ENCODE measurements at places on chromosomes 7 and 10.

GRCh38 chr10:129466703-129467358 is at the start of gene MGMT:
TSS of gene MGMT (plus strand) at chr10:129467241.
- DNase-seq = peak; percentile 22

DNA sequence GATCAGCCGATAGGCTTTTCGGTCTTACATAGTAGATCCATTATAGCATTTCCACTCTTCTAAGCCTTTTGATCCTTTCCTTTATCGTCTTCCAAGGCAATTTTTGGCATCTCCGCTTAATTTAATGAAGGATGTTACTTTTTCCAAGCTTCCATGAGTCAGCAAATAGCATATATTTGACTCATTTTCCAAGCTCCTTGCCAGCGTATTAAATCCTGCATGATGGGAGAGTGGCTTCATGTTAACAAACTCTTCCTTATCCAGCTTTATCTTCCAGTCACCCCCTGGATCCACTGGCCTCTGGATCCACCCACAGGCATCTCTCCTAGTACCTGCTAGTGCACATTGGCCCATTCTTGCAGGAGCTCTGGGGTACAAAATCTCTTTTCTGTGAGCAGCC is 13.0 kb downstream of the OR9A2 start:
- peak; percentile 51 for DNase-seq

DNA sequence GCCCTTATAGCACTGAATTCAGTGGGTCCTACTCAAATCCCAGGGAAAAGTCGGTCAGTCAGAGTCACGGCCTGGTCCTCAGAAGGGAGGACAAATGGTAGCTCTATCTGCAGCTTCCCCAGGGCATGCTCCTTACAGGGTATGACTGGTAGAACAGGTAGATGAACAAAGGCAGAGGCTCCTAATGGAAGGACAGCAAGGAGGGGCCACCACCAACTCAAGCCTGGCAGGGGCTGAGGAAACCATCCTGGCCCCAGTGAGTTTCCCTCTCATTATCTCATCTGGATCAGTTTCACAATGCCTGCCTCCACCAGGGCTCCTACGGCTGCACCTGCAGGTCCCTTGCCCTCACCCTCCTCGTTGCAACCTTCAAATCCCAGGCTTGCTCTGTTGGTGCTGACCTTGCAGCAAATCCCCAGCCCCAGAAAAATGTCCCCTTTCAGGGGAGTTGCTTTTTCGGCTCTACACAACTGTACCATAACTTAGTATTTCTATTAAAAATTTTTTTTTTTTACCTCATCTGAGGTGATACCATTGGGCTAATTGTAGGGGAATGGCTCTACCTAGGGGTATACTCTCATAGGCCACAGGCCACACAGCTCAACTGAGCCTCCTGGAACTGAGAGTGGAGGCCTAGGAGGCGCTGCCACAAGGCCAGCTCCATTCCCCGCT is 2.4 kb upstream of the MYO1G start:
- no peak for DNase-seq

- DNase-seq = no peak
These were observed 46.8 kb downstream of the KCNH2 start for GRCh38 chr7:150931199-150931869.

- DNase-seq = no peak
These were observed 5.9 kb downstream of the AGR3 start for GRCh38 chr7:16875861-16876260.

GRCh38 chr7:105982388-105982787 is 19.3 kb downstream of the CDHR3 start:
- no peak for DNase-seq

GRCh38 chr7:55438085-55438756 is 73.1 kb downstream of the LANCL2 start:
- DNase-seq = no peak

DNA sequence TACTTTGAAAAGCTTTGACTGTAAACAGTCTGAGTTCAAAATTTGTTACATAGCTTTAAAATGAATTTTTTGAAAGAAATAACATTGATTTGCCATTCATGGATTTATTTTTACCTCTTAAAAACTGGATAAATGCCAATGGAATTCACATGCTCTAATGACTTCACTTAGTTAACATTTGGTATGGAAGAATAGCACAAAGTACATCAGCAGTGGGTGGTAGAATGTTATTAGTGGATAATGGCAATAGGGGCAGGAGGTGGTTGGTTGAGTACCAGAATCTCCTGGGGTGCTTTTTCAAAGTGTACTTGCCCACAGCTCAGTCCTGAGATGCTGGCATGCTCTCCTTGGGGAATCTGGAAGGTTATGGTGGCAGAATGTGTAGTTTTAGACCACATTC is 4.7 kb downstream of the PPP1R9A start:
- no peak for DNase-seq

- no peak for DNase-seq
These were observed 150.8 kb downstream of the DGKI start for GRCh38 chr7:137695942-137696341.

DNA sequence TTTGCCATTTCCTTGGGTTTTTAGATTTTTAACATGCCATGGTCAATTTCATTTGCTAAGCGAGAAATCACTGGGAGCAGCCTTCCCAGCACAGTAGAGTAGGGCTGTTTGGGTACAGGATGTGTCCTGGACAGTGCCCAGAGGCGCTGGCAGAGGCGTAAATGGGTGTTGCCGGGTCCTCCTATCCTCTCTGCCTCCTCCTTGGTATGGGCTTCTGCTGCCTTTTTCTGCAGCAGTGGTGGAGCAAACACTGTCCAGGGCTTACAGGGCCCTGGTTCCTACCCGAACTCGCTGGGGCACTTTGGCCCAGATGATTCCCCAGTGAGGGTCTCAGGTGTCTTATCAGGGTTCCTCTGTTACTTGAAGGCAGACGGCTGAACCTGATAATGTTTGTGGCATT is 298.3 kb downstream of the RPS24 start:
- DNase-seq = no peak

DNA sequence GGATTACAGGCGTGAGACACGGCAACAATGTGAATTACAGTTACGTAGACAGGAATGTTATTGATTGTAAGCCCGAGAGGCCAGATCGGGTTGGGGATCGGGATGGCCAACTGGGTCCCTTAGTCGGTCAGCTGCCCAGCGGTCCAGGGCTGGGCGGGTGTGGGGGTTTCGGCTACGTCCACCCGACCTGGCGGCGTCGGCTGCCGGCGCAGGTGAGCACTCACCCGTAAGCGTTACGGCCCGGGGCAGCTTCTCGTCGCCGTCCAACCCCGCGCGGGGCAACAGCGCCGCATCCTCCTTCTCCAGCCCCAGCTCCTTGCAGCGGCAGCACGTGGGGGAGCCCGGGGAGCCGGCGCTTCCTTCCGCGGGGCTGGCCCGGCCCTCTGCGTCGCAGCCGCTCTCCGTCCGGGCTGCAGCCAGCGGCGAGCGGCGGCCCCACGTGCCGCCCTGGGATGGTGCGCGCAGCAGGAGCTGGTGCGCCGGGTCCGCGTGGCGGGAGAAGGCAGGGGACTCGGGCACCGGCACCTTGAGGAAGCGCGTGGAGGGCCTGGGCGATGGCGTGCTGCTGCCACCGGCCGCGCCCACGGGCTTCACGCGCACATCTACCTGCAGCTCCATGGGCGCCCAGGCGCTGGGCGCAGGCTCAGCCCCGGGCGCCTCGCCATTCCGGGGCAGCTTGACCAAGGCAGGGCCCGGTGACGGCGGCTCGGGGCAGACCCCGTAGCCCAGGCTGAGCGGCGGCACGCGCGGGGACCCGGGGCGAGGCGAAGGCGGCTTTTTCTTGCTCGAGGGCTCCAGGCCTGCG is 609 bp downstream of the KLRG2 start:
- DNase-seq = no peak

DNA sequence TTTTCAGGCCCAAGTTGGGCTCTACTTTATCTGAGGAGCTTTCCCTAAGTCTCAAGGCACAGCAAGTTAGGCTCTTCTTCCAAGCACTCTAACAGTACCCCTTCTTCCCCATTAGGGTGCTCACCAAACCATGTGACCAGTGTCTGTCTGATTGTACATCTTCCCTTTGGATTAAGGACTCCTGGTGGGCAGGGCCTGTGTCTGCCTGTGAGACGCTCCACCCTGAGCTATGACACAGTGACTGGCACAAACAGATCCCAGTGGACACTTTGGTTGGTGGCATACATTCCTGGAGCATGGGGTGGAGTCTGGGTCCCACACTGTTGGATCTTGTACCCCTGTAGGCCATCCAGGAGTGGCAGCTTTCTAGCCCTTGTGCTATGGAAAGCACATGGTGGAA is 23.8 kb downstream of the PLPP4 start:
- no peak for DNase-seq

- DNase-seq = no peak
These were observed 38.1 kb upstream of the DDC start for GRCh38 chr7:50603287-50603686.

GRCh38 chr7:120091807-120092206 is 181.2 kb upstream of the KCND2 start:
- no peak for DNase-seq

DNA sequence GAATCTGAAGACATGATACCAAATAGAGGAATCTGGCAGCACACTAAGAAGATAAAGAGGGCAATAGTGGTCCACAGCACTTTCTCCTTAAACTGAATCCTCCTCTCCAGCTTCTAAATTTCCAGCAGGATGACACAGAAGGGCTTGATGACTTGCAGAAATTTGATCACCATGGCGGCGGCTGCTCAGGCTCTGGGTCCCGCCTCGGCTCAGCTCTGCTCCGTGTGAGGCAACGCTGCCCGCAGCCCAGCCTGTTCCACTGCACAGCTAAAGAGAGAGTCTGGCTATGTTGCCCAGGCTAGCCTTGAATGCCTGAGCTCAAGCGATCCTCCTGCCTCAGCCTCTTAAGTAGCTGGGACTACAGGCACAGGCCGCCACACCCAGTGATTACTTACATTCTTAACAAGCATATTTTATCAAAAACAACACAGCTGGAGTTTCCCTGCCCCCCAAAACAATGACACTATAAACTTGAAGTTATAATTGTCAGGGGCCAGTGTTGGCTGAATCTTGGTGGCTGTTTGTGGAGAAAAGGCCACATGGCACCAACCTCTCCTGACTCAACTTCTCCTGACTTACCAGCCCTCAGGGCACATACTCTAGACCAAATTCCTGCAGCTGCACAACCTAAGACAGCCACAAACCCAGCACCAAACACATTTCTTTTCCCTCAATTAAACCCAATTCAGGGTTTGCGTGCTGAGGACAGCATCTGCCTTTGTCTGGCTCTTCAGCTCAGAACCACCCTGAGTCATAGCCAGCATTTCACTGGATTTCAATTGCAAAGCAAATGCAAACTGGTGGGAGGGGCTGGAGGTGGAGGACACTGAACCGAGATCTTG is 11.6 kb upstream of the TNPO3 start:
- peak; percentile 47 for DNase-seq

DNA sequence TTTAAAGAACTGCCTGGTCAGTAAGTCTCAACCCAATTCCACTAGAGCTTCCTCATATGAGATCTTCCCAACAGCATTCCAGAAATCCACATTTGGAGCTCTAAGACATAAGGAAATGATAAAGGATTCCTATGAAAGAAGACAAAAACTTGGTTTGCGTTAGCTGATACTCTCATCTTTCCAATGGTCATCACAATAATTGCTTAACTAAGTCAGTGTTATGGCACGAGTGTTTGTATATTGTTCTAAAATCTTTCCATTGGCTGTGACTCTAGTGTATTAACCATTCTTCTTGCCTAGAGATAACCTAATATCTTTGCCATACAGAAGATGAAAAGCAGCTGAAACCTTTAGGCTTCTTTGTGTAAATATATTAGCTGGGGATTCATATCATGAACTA is 289.0 kb downstream of the SNX13 start:
- no peak for DNase-seq

DNA sequence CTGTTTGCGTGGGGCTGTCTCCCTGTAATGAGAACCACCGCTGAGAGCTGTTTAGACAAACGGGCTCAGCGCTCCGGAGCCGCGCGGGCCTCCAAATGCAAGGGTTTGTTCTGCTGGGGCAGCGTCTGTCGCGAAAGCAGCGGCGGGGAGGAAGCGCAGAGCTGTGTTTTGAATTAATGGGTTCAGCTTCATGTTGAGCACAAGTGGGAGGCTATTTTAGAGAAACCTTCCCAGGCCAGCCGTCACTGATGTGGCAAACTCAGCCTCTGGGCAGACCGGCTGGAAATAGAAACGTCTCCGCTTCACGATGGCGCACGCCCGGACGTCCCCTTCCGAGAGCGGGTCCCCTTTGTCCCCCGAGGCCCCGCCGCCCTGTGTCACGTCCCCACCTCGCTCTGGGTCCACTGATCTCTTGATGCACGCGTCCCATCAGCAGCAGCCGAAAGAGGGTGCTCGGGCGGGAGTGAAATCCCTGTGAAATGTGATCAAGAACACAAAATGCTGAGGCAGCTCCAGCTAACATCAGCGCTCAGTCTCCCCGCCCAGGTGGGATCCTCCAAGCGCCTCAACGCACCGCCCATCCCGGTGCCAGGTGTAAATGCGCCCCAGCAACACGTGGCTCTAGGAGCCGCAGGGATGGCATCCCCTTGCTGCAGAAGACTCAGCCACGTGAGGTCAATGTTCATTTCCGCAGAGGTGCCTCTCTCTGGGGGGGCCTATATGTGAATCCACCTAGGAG is 44.9 kb downstream of the BAMBI start:
- no peak for DNase-seq

GRCh38 chr10:21166557-21167287 is 269.6 kb upstream of the NEBL start:
- no peak for DNase-seq

- no peak for DNase-seq
These were observed 143.4 kb downstream of the DOCK1 start for GRCh38 chr10:127048630-127049029.

- no peak for DNase-seq
These were observed 46.4 kb downstream of the ESYT2 start for GRCh38 chr7:158782761-158783401.

DNA sequence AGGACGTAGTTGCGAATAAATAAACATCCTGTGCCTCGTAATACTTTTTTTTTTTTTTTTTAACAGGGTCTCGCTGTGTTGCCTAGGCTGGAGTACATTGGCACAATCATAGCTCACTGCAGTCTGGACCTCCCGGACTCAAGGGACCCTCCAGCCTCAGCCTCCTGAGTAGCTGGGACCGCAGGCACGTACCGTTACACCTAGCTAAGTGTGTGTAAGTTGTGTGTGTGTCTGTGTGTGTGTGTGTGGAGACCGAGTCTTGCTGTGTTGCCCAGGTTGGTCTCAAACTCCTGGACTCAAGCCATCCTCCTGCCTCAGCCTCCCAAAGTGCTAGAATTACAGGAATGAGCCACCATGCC is 573 bp upstream of the PON2 start:
- DNase-seq = no peak
